ENCODE measurements at places on chromosomes 3 and 15.

GRCh38 chr3:135652388-135652787, 313.1 kb upstream of the PPP2R3A start:
- DNase-seq, result no peak

- no peak for DNase-seq
Observed at GRCh38 chr3:102466001-102466400, 31.2 kb downstream of the ZPLD1 start.

- no peak for DNase-seq
Observed at GRCh38 chr15:67171471-67171870, 83.0 kb downstream of the AAGAB start.

- DNase-seq, result no peak
Observed at GRCh38 chr3:125435231-125435630, 60.1 kb upstream of the ZNF148 start.

- no peak for DNase-seq
Observed at GRCh38 chr3:190058521-190059241, 62.0 kb downstream of the P3H2 start.

- no peak for DNase-seq
Observed at GRCh38 chr3:156675830-156676767, 1.7 kb downstream of the TIPARP start.

DNA sequence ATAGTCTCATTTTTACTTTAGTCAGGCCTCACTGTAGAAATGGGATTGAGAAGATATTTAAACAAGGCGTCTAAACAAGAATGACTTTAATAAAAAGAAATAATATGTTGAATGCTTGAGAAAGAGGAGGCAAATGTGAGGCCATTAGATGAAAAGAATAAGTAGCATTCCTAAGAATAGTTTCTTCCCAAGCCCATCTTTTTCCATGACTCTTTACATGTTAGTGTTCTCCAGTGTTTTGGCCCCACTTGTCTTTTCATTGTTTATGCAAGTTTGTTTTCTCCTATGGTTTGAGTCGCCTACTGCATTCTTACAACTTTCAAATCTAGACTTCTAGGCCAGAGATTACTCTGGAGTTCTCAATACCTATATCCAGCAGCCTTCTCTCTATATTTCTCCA, 39.0 kb downstream of the TSC22D2 start:
- DNase-seq, result no peak

DNA sequence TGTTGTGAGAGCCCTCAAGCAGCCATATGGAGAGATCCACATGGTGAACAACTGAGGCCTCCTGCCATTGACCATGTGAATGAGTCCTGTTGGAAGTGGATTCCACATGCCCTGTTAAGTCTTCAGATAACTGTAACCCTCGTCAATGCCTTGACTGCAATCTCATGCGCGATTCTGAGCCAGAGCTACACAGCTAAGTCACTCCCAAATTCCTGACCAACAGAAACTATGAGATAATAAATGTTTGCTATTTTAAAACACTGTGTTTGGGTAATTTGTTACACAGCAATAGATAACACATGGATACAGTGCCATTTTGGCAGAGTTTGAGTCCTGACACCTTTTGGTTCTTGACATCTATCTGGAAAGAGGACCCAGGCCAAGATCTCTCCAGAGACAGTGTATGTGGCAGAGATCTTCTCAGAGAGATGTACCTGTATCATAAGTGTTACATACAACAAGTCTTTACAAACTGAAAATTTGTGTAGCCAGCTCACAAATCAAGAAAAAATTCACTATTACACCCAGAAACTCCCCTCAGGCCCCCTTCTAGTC, 34.5 kb upstream of the BNC1 start:
- DNase-seq, result no peak

GRCh38 chr15:98653686-98654085, 5.3 kb downstream of the IGF1R start:
- DNase-seq, result no peak

DNA sequence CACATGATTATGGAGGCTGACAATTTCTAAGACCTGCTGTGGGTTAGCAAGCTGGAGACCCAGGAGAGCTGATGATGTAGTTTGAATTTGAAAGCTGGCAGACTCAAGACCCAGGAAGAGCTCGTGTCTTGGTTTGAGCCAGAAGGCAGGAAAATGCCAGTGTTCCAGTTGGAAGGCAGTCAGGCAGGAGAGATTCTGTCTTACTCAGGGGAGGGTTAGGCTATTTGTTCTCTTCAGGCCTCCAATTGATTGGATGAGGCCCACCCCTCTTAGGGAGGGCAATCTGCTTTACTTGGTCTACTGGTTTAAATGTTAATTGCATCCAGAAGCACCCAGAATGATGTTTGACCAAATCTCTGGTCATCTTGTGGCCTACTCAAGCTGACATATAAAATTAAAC, 40.4 kb upstream of the IGF2BP2 start:
- DNase-seq, result no peak

DNA sequence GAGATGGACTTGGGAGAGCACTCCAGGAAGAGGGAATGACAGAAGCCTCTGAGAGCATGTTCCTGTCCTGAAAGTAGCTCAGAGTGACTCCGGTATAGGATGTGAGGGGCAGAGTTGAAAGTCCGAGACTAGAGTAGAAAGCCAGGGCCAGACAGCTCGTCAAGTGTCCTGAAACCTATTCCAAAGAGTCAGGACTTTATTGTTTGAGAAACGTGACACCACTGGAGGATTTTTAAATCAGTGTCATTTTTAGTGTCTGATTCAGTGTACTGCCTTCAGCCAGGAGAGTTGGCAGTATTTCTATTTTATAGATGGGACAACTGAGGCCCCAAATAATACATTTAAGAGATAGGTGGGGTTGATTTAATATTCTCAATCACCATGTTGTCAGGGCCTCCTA, 1.6 kb upstream of the RBMS3 start:
- DNase-seq, result no peak

GRCh38 chr3:172517859-172518466, 5.3 kb downstream of the TNFSF10 start:
- DNase-seq, result no peak

DNA sequence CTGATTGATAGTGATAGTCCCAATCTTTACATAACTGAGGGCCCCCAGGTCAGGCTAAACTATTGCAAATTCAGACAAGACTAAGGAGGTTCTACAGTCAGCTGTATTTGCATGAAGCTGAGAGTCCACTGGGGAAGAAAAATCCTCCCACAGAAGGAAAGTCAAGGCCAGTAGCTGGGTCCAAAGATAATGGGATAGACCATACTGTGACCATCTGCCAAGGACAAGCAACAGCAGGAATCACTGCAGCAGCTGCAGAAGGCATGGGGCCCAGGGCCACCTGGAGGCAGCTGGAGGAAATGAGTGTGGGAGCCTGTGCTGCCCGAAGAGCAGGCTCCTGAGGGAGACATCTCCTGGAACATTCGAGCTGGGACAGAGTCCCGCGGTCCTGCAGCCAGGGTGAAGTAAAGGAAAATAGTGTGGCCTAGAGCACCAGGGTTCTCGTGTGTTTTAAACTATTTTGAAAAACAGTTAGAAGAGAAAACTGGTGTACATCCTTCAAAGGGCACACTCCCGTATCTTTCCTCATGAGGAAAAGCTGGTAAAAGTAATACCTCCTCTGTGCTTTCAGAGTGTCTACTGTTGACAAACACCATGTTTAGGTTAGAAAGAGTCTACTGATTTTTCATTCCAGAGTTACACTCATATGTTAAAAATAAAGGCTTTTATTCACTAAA, 13.2 kb upstream of the TMEM212 start:
- DNase-seq, result no peak

- no peak for DNase-seq
Observed at GRCh38 chr15:44588541-44588940, 51.6 kb downstream of the EIF3J start.

DNA sequence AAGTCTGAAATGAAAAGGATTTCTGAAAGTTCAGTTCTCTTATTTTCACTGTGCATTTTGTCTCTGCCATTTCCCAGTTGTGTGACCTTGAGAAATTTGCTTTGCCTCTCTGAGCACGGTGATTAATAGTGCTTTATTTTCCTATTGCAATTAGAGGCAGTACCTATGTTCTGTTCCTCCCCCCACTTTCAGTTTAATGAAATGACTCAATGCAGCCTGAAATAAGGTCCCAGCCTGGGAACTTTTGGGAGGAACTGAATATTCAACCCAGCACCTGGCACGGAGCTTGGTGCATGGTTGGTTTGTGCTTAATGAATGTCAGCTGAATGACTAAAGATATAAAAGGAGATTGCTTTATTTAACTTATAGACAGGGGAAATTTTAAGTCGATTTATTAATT, 352.6 kb downstream of the PDCD6IP start:
- no peak for DNase-seq

GRCh38 chr3:140403608-140404007, 274.3 kb upstream of the TRIM42 start:
- no peak for DNase-seq

DNA sequence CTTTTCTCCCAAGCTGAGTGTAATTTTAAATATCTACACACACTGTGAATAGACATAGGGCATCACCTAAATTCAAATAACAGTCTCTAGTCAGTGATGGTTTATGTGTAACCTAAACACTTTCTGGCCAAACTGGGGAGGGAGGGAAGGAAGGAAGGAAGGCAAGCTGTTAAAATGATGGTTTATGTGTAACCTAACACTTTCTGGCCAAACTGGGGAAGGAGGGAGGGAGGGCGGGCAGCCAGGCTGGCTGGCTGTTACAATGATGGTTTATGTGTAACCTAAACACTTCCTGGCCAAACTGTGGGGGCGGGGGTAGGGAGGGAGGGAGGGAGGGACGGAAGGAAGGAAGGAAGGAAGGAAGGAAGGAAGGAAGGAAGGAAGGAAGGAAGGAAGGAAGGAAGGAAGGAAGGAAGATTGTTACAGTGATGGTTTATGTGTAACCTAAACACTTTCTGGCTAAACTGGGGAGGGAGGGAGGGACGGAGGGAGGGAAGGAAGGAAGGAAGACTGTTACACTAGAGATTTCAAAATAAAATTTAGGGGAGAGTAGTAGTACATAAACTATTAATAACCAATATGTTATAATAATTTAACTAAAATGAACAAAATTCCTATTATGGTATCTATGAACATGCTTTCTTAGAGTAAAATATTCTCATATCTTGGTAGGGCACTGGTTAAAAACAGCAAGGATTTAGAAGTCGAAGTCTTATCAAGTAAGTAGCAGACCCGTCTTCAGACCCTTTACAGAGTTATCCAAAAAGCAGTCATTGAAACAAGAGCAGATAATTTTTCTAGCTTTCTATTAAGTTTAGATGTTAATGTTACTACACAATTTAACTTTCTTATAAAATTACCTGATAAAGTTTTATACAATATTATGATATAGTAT, 148.1 kb downstream of the LMLN start:
- DNase-seq, result no peak

- DNase-seq, result no peak
Observed at GRCh38 chr15:31415201-31415600, 88.6 kb downstream of the KLF13 start.

DNA sequence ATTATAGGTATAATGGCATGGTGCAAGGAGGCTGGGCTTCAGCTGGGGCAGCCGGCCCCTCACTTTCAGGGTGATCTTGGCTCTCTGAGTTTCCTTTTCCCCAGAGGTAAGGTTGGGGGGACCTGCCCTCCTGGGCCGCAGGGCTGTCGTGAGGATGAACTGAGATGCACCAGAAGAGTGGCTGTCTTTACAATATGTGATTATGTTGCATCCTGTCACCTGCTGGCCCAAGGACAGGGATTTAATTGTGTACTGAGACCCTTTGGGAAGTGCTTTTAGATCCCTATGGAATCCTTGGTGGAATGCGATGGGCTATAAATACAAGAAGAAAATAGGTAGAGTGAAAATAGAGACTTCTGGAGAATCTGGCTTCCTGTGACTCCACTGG, 22.1 kb downstream of the ANAPC13 start:
- DNase-seq, result no peak

DNA sequence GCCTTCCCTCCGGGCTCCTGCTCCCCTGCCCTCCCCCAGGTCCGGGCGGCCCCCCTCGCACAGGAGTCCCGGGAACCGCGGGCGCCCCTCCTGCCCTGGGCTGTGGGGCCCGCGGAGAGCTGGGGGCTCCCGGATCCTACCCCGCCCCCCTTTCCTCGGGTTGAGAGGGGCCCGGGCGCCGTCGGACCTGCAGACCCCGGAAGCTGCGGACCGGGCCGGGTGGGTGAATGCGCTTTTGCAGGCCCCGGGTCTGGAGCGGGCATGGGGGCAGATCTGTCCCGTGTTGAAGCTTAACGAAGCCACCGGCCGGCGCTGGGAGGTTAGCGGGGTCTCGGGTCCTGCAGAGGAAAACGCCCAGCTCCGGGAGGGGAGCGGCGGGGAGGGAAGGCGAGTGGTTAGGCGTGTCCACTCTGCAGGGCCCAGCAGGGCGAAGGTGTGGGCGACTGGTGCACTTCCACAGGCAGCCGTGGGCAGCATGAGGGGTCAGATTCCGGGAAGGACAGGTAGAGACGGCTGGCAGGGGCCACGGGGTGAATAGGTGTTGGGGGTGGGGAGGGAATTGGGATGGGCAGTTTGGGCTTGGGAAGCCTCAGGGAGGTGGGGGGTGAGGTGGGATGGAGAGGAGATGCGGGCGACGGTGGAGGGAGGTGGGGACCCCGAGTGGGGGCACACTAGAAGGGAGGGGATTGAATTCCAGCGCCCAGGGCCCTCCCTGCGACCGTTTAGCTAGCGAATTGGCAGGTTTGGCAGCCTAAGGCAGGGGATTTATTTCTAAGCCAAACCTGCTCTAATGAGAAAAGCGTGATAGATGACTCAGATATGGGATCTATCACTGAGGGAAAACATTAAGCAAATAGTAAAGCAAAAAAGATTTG, 635 bp downstream of the CD276 start:
- no peak for DNase-seq
